ENCODE measurements at places on chromosomes 2 and 18.

DNA sequence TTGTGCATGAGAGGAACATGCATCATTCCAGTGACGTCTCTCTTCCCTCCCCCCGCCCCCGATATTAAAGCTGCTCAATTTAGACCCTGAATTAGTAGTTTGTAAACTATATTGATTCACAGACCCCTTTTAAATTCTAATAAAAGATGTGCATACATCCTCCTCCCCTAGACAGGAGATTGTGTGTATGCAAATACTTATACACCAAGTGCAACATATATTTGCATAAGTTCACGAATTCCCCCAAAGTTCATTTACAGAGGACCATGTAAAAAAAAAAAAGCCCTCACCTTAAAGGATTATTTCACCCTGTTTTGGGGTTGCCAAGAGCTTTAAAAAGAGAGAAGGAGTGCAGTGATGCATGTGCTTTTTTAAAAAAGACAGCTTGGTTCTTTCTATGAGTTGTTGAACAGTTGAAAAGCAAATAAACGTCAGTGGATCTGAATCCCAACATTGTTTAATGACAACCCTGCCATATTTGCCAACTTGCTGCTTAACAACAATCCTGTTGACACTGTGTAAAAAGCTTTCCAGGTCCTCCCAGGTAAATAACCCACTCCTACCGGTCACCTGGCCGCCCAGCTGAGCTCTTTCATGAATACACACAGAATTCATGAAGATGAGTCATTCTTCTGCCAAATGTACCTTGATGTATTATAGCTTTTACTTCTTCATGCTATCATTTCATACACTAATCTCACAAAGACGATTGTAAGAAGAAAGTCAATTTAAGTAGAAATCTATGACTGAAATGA lies 211.5 kb downstream of the IKZF2 start:
- DNase-seq = no peak

DNA sequence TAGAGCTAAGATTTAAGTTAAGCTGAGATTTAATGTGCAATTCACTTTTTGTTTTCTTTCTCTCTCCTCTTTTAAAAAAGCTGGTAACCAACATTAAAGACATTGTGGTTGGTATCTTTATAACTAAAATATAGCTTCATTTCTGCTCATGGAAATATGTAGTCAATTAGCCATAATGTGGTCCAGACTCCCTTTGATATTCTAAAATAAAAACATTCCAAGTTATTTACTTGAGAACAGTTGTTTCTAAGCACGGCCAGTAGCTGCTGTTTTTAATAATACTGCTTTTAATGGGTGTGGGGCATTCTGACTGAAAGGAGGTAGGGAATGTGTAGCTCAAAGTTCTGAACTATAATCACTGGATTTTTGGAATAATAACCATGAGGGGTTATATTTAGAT lies 183.3 kb upstream of the FBXO11 start:
- DNase-seq = no peak

GRCh38 chr2:122168799-122169198 lies 413.3 kb downstream of the TSN start:
- no peak for DNase-seq

DNA sequence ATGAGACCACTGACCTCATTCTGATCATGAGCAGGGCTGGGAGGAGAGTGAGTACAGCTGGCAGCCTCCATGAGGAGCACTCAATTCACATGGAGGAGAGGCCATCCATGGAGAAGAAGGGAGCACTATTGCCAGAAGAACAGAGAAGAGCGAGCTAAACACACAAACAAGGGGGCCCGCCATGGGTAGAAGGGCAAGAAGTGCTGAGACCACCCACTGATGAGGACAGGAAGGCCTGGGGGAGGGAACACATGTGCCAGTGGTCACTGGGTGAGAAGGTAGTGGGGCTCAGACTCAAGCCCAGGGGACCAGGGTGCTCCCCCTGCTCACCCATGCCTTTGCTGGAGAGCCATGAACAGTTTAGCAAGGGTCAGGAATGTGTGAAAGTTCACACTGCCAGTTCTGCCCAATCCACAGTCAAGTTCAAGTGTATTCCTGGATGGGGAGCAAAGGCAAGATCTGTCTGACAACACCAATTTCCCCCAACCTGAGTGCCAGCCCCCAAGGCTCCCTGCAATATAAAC lies 57.7 kb downstream of the TTC32 start:
- no peak for DNase-seq

DNA sequence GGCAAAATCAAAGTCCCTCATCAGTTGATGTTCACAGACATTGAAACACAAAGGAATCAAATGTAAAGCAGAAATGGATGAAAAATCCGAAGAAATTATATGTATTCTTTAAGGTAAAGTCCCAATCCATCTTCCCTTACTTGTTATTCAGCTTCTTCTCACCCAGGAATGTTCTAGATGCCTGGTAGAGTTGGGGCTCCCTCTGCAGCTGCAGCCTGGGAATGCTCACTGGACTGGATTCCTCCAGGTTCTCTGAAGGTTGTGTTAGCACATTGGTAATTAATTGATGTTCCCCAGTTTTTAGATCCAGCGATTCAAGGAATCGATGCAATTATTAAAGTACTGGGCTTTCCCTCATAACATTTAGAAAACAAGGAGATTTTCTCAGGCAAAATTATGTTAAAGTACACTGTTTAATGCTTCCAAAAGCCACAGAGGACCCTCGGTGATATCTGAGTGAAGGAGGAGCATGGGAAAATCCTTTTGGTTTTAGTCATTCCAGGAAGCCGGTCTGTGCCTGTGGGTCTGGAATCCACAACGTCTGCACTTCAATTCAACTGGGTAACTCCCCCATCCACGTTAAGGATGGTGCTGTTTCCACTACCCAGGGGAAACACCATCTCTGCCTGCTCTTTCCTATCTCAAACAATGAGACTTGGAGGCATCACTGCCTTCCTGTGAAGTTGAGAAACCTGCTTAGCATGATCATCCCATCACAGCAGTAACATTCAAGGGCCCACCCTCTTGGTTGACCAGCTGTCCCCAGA lies 22.0 kb downstream of the NTSR2 start:
- DNase-seq = no peak

DNA sequence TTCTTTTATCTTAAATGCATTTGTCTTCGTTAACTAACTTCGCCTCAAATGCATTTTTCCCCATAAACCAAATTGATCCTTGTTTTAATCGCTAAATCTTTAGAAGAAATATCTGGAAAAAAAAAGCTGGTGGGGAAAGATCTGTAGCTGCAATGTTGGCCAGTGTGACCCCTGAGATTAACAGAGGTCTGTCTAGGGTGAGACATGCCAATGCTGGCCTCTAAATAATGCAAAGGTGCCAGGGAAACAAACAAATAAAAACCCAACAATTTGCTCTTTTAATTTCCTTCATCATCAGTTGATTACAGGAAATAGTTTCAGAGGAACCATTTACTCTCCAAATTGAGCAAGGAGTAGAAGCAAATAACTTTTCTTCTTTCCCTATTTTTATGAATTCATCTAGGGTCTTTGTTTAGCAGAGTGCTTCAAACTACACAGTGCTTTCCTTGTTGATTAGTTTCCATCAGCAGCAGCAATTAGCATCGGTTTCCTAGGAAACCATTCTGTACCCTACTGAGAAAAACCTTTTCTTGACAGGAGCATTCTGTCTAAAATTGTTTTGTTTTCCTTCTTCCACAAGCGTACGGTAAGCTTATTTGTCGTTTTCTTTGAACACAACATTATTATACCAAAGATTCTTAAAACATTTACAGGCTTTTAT lies 100.5 kb upstream of the UNC80 start:
- DNase-seq = no peak

DNA sequence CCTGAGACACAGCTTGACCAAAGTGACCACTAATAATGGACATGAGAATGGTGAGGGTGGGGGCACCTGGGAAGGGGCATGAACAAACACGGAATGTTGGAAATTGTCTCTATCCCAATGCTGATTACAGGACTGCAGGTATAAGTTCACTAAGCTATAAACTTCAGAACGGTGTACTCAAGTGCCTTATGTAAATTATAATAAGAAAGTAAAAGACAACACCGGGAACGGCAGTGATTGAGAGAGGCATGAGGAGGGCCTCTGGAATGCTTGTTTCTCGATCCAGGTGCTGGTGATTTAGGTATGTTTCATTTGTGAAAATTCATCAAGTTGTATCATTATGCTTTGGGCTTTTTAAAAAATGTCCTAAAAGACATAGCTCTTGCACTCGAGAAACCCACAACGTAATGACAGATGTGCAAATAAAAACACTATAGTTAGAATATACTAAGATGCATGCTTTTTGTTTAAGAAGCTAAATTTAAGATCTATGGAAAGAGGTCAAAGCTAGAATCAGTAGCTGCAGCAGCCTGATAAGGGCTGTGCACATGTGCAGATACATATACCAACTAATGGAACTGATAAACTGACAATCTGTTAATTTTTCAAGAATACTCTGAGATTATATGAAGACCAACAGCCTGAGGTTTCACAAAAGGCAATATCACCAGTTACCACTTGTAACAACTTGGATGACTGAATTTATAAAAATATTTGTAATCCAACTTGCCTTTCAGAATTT lies 7.6 kb downstream of the HIBCH start:
- no peak for DNase-seq

DNA sequence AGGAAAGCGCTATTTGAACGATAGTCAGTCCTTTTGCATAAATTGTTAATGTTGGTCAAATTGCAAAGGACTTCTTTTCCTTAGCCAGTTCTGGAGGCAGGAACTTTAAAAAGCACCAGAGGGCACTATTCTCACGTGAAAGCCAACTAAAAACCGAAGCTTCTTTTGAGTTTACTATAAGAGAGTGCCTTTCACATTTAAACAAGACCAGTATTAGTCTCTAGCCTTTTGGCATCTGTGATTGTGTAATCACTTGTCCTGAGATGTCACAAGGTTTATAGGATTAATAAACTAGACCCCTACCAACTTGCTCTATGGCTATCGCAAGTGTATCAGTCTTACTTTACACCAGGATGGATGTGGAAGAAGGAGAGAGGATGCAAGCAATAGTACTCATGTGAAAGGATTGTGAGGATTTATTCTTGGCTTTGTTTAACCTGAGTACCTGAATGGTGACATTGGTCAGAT lies 14.4 kb upstream of the STAT4 start:
- DNase-seq = no peak

DNA sequence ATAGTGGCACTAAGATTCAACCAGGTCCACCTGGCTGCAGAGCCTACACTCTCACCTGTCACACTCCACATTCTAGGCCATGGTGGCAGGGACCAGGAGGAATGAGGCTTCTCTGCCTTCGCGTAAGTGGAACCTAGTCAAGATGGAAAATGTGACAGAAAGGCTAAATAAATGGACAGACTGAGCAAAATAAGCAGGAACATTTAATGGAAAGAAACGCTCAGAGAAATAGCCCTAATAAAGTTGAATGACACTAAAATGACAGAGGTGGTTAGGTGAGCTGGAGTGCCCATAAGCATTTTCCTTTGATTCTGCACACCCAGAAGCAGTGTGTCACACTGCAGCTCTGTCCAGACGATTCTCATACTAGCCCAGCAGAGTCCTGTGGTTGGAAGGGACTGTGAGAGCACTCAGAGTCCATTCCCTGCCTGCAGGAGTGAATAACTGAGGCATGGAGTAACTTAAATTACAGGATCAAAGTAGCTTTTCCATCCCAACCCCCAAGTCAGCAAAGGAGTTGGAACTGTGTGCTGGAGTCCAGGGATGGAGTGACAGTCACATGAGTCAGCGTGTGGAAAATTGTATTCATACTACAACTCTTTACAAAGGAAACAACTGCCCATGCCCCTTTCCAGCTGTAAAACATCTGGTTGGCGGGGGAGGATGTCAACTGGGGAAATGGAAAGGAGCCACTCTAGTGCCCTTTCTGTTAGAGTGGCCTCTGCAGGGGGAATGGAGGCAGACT lies 105.4 kb upstream of the LGALSL start:
- no peak for DNase-seq

- DNase-seq = no peak
Measured at GRCh38 chr18:1559563-1559962, 654.9 kb downstream of the ADCYAP1 start.
